A673 (cell line): ENCODE measurements at places on chromosomes 4 and X. TPM values are rescaled to one million over a fixed set of nuclear protein-coding genes. Genes with fewer than 3 reads are reported as not detected.

GRCh38 chr4:147814376-147814775, 82.5 kb downstream of the ARHGAP10 start:
- no peak overlapping the region for H3K4me3 ChIP-seq
- H3K27me3 ChIP-seq: no peaks in the 10 kb centered on the region
- no peak overlapping the region for H3K27ac ChIP-seq
- no peaks in the 10 kb centered on the region for H3K4me1 ChIP-seq
- DNase-seq: no peak
- no peaks in the 10 kb centered on the region for H3K36me3 ChIP-seq

- H3K27me3 ChIP-seq: no peaks in the 10 kb centered on the region
- no peak for DNase-seq
- H3K27ac ChIP-seq: peak overlapping the region; percentile 75
- peak overlapping the region; percentile 90 for H3K4me3 ChIP-seq
- H3K36me3 ChIP-seq: peaks cover 9% of the 10 kb centered on the region
Measured at GRCh38 chr4:145178740-145179280, 1.6 kb downstream of the OTUD4 start.

- DNase-seq: no peak
- H3K4me3 ChIP-seq: no peak overlapping the region
- H3K4me1 ChIP-seq: peaks cover 7% of the 10 kb centered on the region
Measured at GRCh38 chr4:174215961-174216680, 67.3 kb downstream of the FBXO8 start.

The HMX1 gene
- 0.15 and 0.26 TPM in 2 replicates for total RNA-seq

DNA sequence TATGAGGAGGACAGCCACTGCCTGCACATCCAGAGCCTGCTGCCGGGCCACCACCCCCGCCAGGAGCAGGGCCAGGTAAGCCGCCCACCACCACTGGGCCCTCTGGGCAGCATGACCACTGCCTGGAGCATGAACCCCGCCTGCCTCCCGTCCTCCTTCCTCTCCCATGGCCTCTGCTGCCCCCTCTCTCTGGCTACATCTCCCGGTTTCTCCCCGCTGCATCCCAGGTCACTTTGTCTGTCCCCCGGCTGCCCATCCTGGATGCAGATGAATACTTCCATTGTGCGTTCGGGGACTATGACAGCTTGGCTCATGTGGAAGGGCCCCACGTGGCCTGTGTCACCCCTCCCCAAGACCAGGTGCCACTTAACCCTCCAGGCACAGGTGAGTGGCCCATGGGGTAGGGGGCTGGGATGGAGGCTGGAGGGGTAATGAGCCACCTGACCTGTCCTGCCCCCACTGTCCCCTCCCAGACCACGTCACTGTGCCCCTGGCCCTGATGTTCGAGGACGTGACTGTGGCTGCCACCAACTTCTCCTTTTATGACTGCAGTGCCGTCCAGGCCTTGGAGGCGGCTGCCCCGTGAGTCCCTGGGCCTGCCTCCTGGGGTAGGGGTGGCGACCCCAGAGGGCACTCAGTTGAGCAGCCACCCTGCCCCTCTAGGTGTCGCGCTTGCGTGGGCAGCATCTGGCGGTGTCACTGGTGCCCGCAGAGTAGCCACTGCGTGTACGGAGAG, 6.0 kb downstream of the PLXNB3 start:
- no peak overlapping the region for H3K27ac ChIP-seq
- no peaks in the 10 kb centered on the region for H3K27me3 ChIP-seq
- no peak overlapping the region for H3K4me3 ChIP-seq
- no peak for DNase-seq
- no peaks in the 10 kb centered on the region for H3K36me3 ChIP-seq
- no peaks in the 10 kb centered on the region for H3K4me1 ChIP-seq

DNA sequence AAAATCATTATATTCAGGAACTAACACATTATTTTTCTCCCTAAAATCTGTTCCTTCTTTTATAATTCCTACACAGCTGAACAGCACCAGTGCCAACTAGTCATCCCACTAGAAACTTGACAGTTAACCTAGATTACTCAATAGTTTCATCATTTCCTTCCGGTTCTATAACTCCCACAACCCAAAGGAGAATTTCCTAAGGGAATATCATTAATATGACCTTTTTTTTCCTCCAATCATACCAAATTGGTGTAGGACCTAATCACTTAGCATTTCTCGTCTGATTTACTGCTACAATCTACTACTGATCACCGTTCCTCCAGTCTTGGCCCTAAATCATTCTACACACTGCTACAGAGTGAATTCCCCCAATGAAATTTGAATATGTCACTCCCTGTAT, 45.9 kb downstream of the WDFY3 start:
- H3K27me3 ChIP-seq: no peaks in the 10 kb centered on the region
- peak overlapping the region; percentile 18 for H3K4me3 ChIP-seq

GRCh38 chr4:97144199-97144598, 999.1 kb downstream of the STPG2 start:
- H3K4me1 ChIP-seq: no peaks in the 10 kb centered on the region
- no peak for DNase-seq
- H3K36me3 ChIP-seq: no peaks in the 10 kb centered on the region
- no peak overlapping the region for H3K27ac ChIP-seq
- H3K4me3 ChIP-seq: no peak overlapping the region
- no peaks in the 10 kb centered on the region for H3K27me3 ChIP-seq

DNA sequence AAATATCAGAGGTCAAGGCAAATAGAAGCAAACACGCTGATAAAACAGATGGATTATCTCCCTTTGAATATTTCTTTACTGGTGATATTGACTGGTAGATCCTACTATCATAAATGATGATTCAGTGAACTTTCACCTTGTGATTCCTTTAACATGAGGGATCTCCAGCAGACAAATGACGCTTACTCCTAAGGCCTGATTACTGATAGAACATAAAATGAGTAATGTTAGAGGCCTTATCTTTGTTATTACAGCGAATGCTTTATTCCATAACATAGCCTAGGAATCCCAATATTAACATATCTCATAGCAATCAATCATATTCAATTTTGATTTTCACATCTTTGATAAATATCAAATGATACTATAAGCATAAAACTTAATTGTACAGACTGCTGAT, 152.3 kb downstream of the SLC10A7 start:
- H3K27me3 ChIP-seq: no peaks in the 10 kb centered on the region
- H3K27ac ChIP-seq: no peak overlapping the region
- peaks cover 60% of the 10 kb centered on the region for H3K4me1 ChIP-seq
- H3K4me3 ChIP-seq: no peak overlapping the region
- DNase-seq: no peak

The DAPP1 gene
- total RNA-seq: not detected in 2 replicates

GRCh38 chr4:134812611-134813010, 611.0 kb upstream of the PABPC4L start:
- H3K4me3 ChIP-seq: no peak overlapping the region
- no peaks in the 10 kb centered on the region for H3K36me3 ChIP-seq
- no peak for DNase-seq
- H3K27ac ChIP-seq: no peak overlapping the region
- no peaks in the 10 kb centered on the region for H3K27me3 ChIP-seq

DNA sequence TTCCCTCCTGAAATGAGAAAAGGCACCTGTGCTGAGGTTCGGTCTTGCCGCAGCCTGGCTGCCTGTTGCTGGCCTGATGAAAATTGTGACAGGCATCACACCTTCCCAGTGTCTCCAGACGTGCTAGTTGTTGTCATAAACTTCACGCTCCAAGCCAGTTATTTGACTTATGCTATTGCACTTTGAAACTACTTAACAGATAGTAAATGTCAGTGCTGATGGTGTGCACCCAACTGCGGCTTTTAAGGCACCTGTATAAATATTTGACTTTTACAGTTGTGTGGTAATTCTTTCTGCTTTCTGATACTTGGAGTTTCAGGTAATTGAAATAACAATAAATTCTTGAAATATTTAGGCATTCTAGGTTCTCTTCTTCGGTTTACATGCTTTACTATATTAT, 1.8 kb downstream of the WWC2 start:
- H3K4me1 ChIP-seq: peaks cover 67% of the 10 kb centered on the region
- H3K27ac ChIP-seq: no peak overlapping the region
- DNase-seq: no peak
- no peaks in the 10 kb centered on the region for H3K27me3 ChIP-seq
- no peaks in the 10 kb centered on the region for H3K36me3 ChIP-seq
- peak overlapping the region; percentile 89 for H3K4me3 ChIP-seq

DNA sequence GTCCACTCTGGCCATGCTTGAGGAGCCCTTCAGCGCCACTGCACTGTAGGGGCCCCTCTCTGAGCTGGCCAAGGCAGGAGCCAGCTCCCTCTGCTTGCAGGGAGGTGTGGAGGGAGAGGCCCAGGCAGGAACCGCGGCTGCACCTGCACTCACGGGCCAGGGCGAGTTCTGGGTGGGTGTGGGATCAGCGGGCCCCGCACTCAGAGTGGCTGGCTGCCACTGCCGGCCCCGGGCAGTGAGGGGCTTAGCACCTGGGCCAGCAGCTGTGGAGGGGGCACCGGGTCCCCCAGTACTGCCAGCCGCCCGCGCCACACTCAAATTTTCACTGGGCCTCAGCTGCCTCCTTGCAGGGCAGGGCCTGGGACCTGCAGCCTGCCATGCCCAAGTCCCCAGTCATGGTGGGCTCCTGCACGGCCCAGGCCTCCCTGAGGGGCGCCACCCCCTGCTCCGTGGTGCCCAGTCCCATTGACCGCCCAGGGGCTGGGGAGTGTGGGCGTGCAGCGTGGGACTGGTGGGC, 347.2 kb upstream of the SPOCK3 start:
- H3K27me3 ChIP-seq: no peaks in the 10 kb centered on the region
- H3K36me3 ChIP-seq: no peaks in the 10 kb centered on the region
- DNase-seq: no peak
- H3K4me1 ChIP-seq: no peaks in the 10 kb centered on the region
- no peak overlapping the region for H3K27ac ChIP-seq

DNA sequence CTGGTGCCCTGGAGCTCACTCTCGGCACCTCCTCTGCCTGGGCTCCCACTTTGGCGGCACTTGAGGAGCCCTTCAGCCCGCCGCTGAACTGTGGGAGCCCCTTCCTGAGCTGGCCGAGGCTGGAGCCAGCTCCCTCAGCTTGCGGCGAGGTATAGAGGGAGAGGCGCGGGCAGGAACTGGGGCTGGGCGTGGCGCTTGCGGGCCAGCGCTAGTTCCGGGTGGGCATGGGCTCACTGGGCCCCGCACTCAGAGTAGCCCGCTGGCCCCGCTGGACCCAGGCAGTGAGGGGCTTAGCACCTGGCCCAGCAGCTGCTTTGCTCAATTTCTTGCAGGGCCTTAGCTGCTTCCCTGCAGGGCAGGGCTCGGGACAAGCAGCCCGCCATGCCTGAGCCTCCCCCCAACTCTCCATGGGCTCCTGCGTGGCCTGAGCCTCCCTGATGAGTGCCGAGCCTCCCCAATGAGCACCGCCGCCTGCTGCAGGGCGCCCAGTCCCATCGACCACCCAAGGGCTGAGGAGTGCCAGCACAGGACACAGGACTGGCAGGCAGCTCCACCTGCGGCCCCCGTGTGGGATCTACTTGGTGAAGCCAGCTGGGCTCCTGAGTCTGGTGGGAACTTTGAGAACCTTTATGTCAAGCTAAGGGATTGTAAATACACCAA, 26.7 kb upstream of the FAM90A26 start:
- no peaks in the 10 kb centered on the region for H3K36me3 ChIP-seq
- H3K27me3 ChIP-seq: no peaks in the 10 kb centered on the region
- no peak overlapping the region for H3K27ac ChIP-seq
- DNase-seq: no peak

- DNase-seq: no peak
- no peak overlapping the region for H3K4me3 ChIP-seq
- H3K4me1 ChIP-seq: no peaks in the 10 kb centered on the region
- H3K27me3 ChIP-seq: no peaks in the 10 kb centered on the region
- no peaks in the 10 kb centered on the region for H3K36me3 ChIP-seq
Measured at GRCh38 chr4:52846502-52846901, 15.6 kb upstream of the RASL11B start.

The ADGRG4 gene
- not detected in 2 replicates for total RNA-seq

The PABPC5 gene
- not detected in 2 replicates for total RNA-seq

- H3K4me3 ChIP-seq: no peak overlapping the region
- H3K4me1 ChIP-seq: no peaks in the 10 kb centered on the region
- H3K36me3 ChIP-seq: no peaks in the 10 kb centered on the region
- no peaks in the 10 kb centered on the region for H3K27me3 ChIP-seq
Measured at GRCh38 chrX:54922547-54922946, 1.9 kb downstream of the TRO start.

DNA sequence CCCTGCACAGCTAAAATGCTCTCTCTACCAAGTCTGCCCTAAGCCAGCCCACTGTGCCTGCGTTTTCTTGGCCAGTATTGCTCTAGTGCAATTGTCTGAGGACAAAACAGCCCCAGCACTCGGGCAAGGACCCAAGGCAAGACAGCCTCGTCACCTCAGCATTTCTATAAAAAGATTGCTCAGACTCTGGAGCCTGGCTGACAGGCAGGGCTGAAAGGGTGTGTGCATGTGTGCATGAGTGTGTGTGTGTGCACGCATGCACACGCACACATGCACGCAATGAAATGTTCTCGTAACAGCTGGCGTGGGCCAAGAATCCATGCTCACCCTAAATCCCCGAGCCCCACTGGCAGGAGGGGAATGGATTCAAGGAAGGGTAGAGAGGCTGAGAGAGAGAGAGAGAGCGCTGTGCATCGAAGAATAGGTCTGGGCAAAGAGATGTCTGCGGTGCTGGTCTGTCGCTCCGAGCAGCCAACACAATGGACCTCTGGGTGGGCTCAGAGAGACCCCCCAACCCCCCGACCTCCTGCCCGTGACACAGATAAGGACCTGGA, 579.2 kb downstream of the BCOR start:
- DNase-seq: no peak
- peaks cover 4% of the 10 kb centered on the region for H3K4me1 ChIP-seq
- H3K36me3 ChIP-seq: no peaks in the 10 kb centered on the region
- no peak overlapping the region for H3K4me3 ChIP-seq
- H3K27ac ChIP-seq: no peak overlapping the region

The CXCL11 gene
- 0.30 and 0.50 TPM in 2 replicates for total RNA-seq

DNA sequence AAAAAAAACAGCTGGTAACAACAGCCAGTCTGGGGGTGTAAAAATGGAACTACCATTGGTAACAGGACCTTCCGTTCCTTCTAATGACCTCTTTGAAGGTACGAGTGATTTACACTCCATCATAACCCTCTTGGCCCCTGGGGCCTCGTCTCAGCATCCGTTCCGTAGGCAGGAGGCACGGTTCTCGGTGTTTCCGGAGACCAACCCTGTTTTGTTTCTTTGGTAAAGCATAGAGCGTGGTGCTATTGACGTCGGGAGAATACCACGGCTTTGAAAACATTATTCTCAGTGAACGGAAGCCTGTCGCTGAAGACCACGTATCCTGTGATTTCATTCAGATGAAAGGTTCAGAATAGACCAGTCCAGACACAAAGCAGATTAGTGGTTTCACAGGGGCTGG, 198.9 kb downstream of the ASMT start:
- no peaks in the 10 kb centered on the region for H3K4me1 ChIP-seq
- no peak for DNase-seq

DNA sequence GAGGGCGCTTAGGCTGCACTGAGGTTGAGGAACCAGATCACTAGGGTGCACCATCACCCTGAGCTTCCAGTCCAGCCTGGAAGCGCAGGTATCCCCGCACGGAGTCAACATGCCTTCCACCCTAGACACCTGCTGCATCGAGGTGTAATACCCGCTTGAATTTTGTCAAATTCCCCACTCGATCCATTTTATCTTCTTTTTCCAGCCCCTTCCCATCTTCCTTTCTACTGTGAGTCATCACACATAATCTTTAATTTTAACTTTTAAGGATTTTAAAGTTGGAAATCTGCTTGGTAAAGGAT, 821 bp downstream of the PLK4 start:
- H3K4me1 ChIP-seq: peaks cover 23% of the 10 kb centered on the region
- peak overlapping the region; percentile 74 for H3K4me3 ChIP-seq
- H3K27ac ChIP-seq: peak overlapping the region; percentile 97
- H3K36me3 ChIP-seq: peaks cover 46% of the 10 kb centered on the region

The ADGRA3 gene
- 57.5 and 59.6 TPM in 2 replicates for total RNA-seq
